ENCODE measurements at places on chromosomes 12 and 14.

DNA sequence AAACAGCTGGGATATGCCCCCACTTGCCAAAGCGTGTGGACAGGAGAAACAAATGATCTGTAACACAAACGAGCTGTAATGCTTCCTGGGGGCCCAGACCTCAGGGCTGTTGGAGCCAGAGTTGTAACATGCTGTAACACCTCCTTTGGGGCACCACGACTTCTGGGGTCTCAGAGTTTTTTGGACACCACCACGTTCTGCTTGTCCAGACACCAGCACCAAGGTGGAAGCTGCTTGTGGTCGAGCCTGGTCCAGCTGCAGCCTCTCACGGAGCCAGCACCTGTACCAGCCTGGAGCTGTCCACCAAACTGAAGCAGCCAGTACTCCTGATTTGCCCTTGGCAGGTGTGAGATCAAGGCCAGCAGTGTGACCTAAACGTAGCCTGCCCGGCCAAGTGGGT, 879.4 kb downstream of the SLC6A15 start:
- DNase-seq: no peak

DNA sequence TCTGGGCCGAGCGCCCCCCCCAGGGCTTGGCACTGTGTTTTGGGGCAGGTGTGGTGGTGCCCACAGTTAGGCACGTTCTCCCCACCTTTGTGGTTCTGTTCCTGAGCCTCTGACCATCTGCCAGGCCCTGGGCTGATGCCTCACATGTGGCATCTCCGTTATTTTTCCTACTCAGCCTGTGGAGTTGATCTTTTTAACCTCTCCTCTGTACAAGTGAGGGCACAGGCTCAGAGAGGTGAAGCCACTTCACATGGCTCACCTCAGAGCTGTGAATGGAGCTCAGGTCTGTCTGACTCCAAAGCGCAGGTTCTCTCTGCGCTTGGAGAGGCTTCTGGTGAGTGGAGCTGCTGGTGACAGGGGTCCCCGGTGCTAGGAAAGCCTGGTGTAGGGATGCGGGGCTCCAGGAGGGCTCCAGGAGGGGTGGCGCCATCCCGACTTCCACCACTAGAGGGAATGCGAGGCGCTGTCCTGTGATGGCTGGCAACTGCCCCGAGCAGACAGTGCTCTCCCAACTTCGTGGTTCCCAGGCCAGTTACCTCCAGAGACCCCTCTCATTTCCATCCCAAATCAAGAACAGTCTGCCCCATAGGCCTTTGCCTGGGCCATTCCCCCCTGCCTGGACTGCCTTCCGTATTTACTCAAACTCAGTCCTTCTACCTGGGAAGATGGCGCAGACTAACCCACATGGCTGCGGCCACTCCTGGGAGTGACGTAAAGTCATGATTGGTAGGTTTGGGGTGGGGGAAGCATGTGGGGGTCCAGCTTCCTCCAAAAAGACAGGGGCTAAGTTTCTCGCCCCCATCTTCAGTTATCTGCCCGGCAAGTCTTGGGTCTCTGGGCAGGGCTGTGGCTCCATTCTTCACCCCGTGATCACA, 9.9 kb downstream of the BCL7A start:
- no peak for DNase-seq

- DNase-seq: no peak
Observed at GRCh38 chr12:77102691-77103090, 37.3 kb upstream of the E2F7 start.

DNA sequence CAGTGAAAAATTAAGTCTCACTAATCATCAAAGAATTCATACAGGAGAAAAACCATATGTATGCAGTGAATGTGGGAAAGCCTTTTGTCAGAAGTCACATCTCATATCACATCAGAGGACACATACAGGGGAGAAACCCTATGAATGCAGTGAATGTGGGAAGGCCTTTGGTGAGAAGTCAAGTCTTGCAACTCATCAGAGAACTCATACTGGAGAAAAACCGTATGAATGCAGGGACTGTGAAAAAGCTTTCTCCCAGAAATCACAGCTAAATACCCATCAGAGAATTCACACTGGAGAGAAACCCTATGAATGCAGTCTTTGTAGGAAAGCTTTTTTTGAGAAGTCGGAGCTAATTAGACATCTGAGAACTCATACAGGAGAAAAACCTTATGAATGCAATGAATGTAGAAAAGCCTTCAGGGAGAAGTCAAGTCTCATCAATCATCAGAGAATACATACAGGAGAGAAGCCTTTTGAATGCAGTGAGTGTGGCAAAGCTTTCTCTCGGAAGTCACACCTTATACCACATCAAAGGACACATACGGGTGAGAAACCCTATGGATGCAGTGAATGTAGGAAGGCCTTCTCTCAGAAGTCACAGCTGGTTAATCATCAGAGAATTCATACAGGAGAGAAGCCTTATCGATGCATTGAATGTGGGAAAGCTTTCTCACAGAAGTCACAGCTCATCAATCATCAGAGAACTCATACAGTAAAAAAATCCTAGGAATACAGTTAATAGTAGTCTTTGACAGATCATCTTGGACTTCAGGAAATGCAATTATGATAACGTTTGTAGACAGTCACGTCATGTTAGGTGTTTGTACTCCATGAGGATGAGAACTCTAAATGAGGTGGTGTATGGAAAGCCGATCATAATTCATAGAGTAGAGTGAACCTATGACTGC, 21.1 kb downstream of the ZNF84 start:
- DNase-seq: no peak

DNA sequence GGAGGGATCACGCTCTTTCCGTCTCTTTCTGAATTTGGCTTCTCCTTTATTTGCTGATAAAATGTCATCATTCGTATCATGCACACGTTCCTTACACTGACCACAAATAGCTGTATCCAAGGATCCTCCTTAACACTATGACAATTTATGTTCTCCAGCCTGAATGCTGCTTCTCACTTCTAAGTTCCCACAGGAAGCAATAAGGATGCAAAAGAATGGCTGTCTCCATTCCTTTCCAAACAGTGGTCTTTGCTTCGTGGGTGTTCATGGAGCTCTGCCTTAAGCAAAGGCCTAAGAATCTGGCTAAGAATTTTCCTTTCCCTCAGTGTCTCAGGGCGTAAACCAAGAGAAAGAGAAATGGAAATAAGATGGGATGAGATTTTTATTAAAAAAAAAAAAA, 200.2 kb downstream of the ITPR2 start:
- DNase-seq: no peak

- no peak for DNase-seq
Observed at GRCh38 chr12:22173177-22173576, 127.2 kb downstream of the CMAS start.
